ENCODE measurements at places on chromosomes 16 and 17.
A peak's percentile ranks its signal among the peaks of the same experiment; 100 is the strongest.

DNA sequence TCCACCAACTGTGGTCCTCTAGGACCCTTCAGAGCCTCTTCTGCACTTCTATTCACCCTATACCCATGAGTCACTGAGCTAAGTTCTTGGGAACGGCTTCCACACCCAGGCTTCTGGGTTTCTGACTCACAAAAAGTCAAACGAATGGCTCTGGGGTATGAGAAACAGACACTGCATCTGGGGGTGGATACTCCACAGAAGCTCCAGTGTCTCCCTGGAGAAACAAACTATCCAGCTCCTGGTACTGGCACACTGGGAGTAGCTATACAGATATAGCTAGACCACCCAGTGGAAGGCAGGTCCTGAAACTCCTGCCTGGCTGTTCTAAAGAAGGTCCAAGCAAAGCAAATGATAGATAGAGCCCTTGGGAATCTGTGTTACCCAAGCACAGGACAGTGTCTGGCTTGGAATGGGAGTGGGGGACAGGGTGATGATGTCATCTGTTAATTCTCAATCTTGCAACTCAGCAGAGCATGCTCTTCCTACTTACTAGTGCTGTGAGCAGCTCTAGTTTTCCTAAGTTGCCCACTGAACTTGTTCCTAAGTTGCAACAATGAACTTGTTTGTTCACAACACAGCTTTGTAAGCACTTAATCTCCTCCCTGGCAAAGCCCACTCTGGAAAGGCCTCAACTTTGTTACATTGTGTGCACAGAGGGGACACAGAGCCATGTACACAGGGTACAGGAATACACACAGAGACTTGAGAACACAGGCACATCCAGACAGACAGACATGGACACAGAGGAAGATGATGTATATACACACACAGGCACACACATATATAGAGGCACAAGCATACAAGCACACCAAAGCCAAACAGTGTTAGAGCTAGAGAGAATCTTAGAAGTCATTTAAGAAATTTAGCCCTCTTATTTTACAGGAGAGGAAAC lies 6.7 kb downstream of the MMP28 start:
- H3K27ac ChIP-seq = no peak overlapping the region
- H3K36me3 ChIP-seq = no peaks in the 10 kb centered on the region
- DNase-seq = no peak
- no peak overlapping the region for H3K4me3 ChIP-seq
- peaks cover 21% of the 10 kb centered on the region for H3K27me3 ChIP-seq

GRCh38 chr17:68821860-68822696 lies 133.1 kb downstream of the ABCA8 start:
- no peak for DNase-seq
- H3K27ac ChIP-seq = no peak overlapping the region
- no peaks in the 10 kb centered on the region for H3K36me3 ChIP-seq
- peaks cover 10% of the 10 kb centered on the region for H3K27me3 ChIP-seq
- H3K4me3 ChIP-seq = no peak overlapping the region
- H3K4me1 ChIP-seq = no peaks in the 10 kb centered on the region

- H3K36me3 ChIP-seq = no peaks in the 10 kb centered on the region
- peaks cover 6% of the 10 kb centered on the region for H3K4me1 ChIP-seq
- H3K4me3 ChIP-seq = no peak overlapping the region
- no peak overlapping the region for H3K27ac ChIP-seq
- H3K27me3 ChIP-seq = peaks cover 13% of the 10 kb centered on the region
- DNase-seq = no peak
Measured at GRCh38 chr17:37789771-37790541, 45.1 kb upstream of the HNF1B start.

DNA sequence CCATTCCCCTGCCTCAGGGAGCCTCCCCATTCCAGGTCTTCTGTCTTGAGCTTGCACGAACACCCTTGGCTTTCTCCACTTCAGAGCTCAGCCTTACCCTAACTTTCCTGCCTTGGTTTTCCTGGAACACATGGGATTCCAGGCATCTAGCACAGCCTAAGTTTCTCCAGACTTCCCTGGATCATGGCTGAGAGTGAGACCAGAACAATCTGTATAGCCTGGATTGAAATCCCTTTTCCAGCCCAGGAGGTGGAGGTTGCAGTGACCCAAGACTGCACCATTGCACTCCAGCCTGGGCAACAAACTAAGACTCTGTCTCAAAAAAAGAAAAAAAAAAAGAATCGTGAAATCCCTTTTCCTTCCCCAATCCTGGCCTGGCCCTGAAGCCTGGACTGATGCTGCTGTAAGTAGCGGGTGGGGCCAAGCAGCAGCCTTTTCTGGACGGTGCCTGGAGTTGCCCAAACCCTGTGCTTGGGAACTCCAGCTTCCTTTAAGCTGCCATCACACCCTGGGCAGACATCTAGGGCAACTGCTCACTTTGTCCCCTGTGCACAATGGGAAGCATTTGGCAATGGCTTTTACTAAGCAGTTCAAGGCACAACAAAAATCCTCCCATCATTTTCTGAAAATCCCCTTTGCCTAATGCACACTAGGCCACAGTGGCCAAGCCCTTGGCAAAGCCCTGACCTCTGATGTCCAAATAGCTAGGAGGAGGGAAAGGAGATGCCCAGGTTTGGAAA lies 12.0 kb upstream of the SLC16A5 start:
- no peak for DNase-seq
- no peak overlapping the region for H3K4me3 ChIP-seq
- H3K27me3 ChIP-seq = no peaks in the 10 kb centered on the region

DNA sequence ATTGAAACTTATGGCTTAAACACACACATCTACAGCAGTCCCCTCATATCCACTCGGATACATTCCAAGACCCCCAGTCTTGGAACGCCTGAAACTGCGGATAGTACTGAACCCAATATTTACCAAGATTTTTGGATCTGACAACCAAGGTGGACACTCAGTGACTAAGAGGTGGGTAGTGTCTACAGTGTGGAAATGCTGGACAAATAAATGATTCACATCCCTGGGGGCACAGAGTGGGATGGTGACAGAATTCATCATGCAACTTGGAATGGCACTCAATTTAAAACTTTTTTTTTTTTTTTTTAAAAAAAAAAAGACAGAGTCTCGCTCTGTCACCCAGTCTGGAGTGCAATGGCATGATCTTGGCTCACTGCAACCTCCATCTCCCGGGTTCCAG lies 54.2 kb upstream of the TRAP1 start:
- H3K36me3 ChIP-seq = peaks cover 33% of the 10 kb centered on the region
- no peak overlapping the region for H3K27ac ChIP-seq
- no peak overlapping the region for H3K4me3 ChIP-seq
- DNase-seq = no peak
- peaks cover 12% of the 10 kb centered on the region for H3K4me1 ChIP-seq

- H3K4me3 ChIP-seq = no peak overlapping the region
- peaks cover 23% of the 10 kb centered on the region for H3K36me3 ChIP-seq
- no peak for DNase-seq
- H3K27ac ChIP-seq = no peak overlapping the region
- H3K27me3 ChIP-seq = no peaks in the 10 kb centered on the region
Measured at GRCh38 chr17:60910415-60910814, 232.8 kb downstream of the BCAS3 start.

DNA sequence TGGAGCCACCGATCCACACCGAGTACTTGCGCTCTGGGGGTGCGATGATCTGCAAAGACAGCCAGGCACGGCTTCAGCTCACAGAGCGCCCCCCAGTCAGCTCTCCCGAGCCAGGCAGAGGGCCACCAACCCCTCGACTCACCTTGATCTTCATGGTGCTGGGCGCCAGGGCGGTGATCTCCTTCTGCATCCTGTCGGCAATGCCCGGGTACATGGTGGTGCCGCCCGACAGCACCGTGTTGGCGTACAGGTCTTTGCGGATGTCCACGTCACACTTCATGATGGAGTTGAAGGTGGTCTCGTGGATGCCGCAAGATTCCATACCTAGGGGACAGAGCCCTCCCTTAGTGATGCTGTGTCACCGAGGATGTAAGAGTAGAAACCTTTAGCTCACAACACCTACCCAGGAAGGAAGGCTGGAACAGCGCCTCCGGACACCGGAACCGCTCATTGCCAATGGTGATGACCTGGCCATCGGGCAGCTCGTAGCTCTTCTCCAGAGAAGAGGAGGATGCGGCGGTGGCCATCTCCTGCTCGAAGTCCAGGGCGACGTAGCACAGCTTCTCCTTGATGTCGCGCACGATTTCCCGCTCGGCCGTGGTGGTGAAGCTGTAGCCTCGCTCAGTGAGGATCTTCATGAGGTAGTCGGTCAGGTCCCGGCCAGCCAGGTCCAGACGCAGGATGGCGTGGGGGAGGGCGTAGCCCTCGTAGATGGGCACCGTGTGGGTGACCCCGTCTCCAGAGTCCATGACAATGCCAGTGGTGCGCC lies 1.6 kb downstream of the ACTG1 start:
- peak overlapping the region; percentile 98 for H3K27ac ChIP-seq
- H3K36me3 ChIP-seq = peaks cover 38% of the 10 kb centered on the region
- H3K4me1 ChIP-seq = peaks cover 38% of the 10 kb centered on the region
- no peaks in the 10 kb centered on the region for H3K27me3 ChIP-seq
- H3K4me3 ChIP-seq = peak overlapping the region; percentile 99

DNA sequence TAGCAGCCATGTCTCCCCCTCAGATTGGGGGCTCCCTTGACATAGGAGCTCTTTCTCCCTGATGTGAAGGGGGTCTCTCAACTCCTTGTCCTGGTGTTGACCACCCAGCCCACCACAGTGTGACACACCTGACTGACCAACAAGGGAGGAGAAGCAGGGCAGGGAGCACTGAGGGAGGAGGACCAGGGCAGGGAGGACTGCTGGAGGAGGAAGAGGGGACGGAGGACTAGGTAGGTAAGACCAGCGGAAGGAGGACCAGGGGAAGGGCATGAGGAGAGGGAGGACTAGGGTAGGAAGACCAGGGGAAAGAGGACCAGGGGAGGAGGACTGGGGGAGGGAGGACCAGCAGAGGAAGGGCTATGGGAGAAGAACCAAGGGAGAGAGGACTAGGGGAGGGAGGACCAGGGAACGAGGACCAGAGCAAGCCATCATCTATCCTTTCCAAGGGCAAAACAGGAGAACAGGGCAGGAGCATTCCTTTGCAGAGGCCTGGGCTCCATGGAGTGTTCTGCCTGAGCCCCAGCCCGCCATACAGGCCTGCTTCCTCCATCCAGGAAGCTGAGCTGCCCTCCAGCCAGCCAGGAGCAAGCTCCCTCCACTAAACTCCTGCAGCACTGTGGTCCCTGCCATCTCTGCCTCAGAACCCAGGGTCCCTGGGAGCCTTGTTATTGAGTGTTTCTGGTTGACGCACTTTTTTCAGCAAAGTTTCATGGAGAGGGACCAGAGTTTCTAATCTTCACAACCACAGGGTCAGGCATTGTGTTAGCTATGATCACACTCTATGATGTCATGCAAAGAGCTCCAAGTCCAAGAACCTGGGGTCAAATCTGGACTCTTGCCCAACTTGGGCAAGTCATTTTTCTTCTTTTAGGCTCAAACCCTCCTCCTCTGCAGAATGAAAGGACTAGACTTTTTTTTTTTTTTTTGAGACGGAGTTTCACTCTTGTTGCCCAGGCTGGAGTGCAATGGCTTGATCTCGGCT lies 15.4 kb upstream of the KRT17 start:
- H3K27me3 ChIP-seq = peaks cover 5% of the 10 kb centered on the region
- H3K36me3 ChIP-seq = no peaks in the 10 kb centered on the region
- DNase-seq = no peak
- no peak overlapping the region for H3K4me3 ChIP-seq

DNA sequence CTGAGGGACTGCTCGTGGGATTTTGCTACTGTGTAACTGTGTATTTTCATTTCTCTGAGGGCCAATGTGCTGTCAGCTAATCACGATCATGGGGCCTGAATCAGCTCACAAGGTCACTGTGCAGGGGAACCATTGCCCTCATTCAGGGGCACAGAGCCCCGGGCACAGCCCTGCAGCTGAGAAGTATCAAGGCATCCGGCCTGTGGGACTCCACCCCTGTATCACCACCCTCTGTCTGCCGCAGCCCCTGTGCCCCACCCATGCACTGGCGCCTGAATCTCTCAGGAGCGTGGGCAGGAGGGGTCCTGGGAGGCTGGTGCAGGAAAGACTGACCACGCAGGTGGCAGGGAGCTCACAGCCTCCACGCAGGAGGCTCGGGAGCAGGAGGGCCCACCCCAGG lies 43.4 kb upstream of the RASD1 start:
- H3K27me3 ChIP-seq = no peaks in the 10 kb centered on the region
- H3K4me3 ChIP-seq = no peak overlapping the region
- no peak for DNase-seq
- H3K27ac ChIP-seq = no peak overlapping the region
- H3K4me1 ChIP-seq = no peaks in the 10 kb centered on the region
- H3K36me3 ChIP-seq = no peaks in the 10 kb centered on the region

- peaks cover 13% of the 10 kb centered on the region for H3K4me1 ChIP-seq
- H3K27me3 ChIP-seq = no peaks in the 10 kb centered on the region
- peak; percentile 73 for DNase-seq
- no peaks in the 10 kb centered on the region for H3K36me3 ChIP-seq
- H3K4me3 ChIP-seq = peak overlapping the region; percentile 91
Measured at GRCh38 chr16:47142821-47143676, 696 bp downstream of the NETO2 start.

DNA sequence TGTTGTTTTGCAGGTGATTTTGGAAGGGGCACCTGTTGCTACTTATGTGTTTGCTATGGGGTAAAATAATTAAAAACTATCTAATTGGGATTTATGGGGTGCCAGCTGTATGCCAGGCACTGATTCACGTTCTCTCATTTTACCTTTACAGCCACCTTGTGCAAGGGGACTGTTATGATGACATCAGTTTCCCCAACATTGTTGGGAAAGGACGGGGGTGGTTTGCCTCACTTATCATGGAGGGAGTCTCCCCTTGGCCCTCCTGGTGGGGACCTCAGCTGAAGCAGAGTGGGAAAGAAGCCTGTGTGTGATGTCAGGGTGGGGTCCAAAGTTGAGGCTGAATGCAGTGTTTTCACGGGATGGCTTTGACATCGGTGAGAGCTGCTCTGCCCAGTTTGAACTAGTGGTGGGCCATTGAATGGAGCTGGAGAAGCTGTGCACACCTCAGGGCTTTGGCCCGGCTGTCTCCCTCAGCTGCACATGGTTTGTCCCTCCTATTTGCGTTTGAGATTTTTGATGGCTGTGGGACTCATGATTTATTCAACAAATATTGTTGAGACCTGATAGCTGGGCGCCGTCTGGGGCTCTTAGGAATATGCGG lies 36.1 kb downstream of the CMIP start:
- peak overlapping the region; percentile 74 for H3K4me3 ChIP-seq
- H3K27ac ChIP-seq = peak overlapping the region; percentile 98
- peaks cover 67% of the 10 kb centered on the region for H3K4me1 ChIP-seq
- no peaks in the 10 kb centered on the region for H3K27me3 ChIP-seq

GRCh38 chr17:30236766-30237165 lies 1.3 kb upstream of the SLC6A4 start:
- no peak for DNase-seq
- H3K27me3 ChIP-seq = peaks cover 24% of the 10 kb centered on the region
- H3K27ac ChIP-seq = no peak overlapping the region

DNA sequence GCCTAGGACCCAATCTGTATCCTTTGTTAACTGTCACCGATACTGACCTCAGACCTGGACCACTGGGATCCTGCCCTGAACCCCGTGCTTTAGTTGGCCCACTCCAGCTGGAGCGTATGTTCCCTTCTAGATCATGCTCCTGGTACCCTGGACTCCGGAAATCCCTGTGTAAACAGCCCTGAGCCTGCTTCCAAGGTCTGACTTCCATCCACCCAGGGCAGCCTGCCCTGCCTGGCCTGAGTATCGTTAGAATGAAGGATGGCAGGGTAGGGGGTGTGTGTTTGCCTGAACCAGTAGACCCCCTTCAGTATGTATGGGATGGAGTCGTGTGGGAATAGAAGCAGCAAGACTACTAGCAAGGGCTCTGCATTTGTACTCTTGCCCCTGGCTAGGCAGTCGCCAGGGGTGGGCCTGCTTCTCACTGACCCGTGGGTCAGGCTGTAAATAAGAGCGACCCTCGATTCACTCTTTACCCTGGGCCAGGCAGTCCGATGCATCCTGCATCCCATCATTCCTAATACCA lies 691 bp upstream of the TMEM98 start:
- no peak overlapping the region for H3K27ac ChIP-seq
- no peaks in the 10 kb centered on the region for H3K4me1 ChIP-seq
- peak overlapping the region; percentile 49 for H3K4me3 ChIP-seq
- H3K27me3 ChIP-seq = peaks cover 11% of the 10 kb centered on the region
- no peak for DNase-seq
